RCC 7860 (cell line): ENCODE measurements at places on chromosomes 4 and X.
A peak's percentile ranks its signal among the peaks of the same experiment; 100 is the strongest.

DNA sequence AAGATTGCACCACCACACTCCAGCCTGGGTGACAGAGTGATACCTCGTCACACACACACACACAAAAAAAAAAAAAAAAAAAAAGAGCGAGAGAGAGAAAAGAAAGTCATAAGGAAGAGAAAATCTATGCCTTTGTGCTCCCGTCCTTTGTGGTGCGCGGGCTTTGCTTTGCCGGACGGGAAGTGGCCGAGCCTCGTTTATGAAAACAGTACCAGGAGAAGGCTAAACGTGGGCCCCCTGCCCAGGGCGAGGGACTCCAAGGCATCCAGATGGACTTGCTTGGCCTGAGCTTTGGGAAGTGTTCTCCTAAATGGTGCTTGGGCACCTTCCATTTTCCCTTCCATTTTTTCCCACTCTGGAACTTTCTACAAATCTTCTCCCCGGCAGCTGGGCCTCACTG, 109.3 kb upstream of the LRPAP1 start:
- no peak for DNase-seq

DNA sequence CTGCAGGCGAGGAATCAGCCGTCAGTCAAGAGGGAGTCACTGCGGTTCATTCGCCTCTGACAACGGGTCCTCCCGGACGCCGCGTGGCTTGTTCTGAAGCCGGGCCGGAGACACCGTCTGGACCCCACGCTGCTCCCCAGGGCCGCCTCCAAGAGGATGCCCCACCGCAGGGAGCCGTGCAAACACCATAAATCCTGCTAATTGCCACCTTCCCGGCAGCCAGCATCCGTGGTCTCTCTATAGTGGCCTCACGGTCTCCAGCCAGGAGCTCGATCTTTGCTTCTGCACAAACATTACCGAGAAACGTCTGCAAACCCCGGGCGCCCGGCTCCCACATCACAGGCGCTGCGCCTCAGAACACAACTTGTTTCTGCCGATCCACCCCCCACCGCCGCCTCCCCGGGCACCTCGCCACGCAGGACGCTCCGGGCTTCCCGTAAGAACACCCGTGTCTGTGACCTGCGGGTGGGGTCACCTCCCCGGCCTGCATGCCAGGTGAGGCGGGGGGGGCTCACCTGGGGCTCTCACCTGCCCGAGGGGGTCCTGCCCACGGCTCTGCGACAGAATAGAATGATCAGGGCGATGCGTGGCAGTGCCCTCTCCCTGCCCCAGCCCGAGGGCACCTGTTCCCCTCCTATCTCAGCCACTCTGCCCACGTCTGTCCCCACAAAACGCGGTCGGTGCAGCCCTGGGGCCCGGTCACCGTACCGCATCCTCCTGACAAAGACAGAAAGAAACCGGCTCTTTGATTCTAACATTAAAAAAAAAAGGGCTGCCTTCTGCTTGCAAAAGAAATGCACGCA, 32.4 kb upstream of the PPP2R3B start:
- DNase-seq, result no peak

DNA sequence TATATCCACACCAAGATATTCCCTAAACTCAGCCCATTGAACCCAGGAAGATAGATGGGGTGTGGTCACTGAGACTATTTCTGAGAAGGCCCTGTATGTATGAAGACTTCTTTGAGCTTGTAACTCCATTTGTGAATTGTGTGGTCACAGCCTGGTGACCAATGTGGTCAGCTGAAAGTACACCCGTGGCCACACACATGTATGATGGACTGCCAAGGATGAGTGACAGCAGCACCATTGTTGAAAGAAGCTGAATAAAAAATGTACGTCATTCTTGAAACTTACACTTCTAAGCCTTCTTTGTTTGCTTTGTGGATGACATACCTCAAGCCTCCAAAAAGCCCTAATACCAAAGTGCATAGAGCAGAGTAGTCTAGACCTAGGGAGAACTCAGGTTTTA, 581.4 kb downstream of the RAB28 start:
- no peak for DNase-seq

DNA sequence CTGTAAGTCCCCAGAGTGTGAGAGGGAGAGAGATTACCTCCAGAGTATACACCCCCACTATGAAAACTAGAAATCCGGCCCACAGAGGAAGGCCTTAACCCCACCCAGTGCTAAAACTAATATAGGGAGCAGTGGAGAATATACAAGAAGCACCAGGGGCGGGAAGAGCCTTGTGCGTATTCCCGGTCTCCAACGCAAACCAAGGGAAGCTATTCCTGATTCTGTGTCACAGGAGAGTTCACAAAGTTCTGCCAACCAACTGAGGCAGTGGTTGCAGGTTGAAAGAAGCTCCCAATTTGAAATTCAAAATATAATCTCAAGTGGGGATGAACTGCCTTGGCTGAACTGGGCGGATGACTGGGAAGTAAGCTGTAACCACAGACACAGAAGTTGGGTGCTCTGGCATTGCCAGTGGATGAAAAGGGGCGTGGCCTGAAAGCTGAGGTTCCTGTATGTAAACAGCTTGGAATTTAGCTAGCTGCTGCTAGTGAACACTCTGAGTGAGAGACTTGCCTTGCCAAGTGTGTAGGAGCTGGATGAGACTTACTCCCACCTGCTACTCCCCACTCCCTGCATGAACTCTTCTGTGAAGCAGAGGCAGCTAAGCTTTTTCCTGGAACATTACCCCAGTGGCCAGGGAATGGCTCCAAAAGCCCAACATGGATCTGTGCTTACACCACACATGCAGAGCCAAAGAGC, 32.7 kb downstream of the ELF2 start:
- no peak for DNase-seq

GRCh38 chrX:63922221-63922620, 137.2 kb upstream of the ARHGEF9 start:
- peak; percentile 24 for DNase-seq

DNA sequence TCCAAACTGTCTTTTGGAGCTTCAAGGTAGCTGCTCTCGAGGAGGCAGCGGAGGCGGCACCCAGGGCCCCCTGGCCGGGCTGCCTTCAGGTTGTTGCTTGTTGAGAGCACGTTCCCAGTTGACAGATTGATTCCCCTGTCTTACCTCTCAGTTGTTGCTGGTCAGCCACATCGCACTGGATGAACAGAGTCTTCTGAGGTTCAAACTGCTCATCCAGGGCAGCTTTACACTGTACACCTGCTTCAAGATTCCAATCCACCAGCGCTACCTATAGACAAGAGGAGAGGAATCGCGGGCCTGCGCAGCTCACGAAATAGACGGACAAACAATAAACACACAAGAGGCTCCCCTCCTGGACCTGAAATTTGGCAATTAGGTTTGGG, 497 bp downstream of the HPGD start:
- DNase-seq, result no peak

- no peak for DNase-seq
Measured at GRCh38 chr4:152117054-152117453, 356.2 kb upstream of the GATB start.

DNA sequence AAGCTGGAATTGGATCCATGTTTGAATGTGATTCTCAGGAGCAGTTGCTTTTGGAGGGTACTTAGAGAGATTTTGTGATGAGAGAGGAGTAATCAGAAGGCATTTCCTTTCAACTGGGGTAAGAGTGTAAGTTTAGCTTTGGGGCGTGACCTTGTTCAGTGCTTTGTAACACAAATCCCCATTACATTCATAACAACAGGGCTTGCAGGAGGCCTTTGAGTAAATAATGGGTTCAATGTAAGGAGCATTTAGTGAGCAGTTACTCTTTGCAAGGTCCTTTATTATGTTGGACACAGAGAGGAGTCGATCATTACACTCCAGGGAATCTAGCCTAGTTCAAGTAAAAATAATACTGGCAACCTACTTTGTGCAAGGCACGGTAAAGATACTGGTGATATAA, 74.0 kb upstream of the AFF2 start:
- no peak for DNase-seq

DNA sequence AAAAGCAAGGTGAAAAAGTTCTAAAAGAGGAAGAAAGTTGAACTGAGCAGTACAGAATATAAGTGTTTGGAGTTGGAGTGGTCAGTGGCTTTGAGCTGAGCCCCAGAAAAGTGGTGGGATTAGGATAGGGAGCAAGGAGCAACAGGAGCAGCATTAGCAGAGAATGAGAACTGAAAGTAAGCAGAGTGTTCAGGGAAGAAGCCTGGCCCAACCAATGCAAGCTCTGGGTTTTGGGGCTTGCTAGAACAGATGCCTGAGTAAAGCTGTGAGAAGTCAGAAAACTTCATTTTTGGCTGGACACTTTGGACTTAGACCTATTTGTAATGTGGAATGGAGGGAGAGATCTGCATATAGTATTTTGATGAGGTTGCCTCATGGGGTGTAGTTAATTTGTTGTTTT, 17.8 kb downstream of the JADE1 start:
- DNase-seq, result no peak

- DNase-seq, result no peak
Measured at GRCh38 chrX:40152173-40152711, 54.5 kb upstream of the BCOR start.

GRCh38 chr4:123930996-123931395, 534.4 kb downstream of the SPRY1 start:
- no peak for DNase-seq

DNA sequence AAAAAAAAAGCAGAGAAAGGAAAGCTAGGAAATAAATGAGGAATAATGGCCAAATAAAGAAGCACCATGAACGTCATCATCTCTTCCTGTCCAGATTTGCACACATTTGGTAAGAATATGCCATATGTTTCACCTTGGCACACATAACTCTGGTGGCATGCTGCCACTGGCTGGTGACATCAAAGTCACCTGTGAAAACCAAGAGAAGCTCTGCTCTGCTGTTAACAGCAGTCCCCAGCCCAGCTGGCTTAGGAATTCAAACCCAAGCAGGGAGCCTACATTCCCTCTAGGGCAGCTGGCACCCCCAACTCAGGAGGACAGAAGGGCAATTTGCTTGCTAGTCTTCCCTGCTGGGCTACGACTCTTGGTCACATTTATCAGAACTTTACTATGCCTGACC, 77.6 kb downstream of the RASL11B start:
- no peak for DNase-seq

DNA sequence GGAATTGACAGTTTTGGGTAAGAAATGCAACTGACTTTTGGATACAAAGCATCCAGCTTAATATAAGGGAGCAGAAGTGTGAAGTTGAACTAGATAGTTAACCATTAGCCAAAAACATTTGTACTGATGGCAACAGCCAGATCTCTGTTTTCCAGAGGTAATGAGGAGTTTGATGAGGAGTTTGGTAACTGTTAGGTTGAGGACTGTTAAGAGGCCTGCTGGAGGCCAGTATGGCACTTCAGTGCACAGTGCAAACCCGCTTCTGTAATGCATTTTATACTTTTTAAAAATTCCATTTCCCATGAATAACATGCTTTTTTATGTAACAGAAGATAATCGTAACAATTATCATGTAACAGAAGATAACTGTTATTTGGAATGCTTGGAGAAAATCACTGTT, 30.0 kb downstream of the CDKL5 start:
- DNase-seq, result peak; percentile 9

DNA sequence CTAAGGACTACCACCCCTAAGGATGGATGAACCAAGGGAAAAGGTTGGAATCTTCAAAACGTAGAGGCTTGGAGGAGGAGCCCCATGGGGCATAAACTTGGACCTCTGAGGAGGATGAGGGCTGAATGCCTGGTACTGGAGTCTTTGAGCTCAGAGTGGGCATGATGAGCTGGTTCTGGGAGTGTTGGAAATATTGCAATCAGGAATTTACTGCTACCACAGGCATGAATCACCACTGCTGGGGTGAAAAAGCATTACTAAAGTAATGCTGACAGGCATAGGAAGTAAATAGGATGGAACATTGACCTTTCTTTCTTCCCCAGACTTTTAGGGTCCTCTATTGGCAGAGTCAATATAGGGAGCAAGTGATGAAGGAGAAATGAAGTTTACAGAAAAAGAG, 105.8 kb upstream of the RPS6KA3 start:
- peak; percentile 55 for DNase-seq

DNA sequence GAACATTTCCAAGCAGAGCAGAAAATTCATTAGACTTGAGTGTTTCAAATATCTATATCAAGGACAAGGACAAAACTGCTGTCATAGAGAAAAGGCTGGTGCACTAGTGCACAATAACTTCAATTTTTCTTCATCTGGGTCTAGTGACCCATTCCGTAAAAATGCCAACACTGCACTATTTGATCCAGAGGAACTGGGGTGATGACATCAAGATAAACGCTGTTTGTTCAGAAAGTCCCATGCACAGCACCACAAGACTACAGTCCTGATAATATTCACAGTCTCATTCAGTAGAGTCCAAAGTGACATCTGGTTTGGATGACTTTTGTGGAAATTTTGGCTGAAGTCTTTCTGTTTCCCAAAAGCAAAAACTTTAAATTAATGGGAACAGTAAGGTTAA, 303.5 kb upstream of the GALNT7 start:
- DNase-seq, result no peak

GRCh38 chrX:114906984-114907510, 110.4 kb downstream of the IL13RA2 start:
- DNase-seq, result no peak

DNA sequence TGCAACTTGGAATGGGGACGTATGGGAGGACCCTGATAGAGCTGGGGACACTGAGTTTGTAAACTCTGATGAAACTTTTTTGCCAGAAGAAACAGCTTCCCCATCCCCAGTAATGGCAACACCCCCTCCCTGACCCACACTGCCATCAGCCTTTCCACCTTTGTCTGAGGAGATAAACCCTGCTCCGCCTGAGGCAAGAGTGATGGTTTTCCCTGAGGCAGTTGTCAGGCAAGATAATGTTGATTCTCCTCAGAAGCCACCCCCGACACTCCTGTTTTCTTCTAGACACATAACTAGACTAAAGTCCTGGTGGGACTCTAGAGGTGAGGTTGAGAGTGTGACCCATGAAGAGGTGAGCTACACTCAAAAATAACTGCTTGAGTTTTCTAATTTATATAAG, 71.9 kb upstream of the STK26 start:
- no peak for DNase-seq
